Heart right ventricle (tissue), 16 donors: ENCODE measurements at places on chromosomes 11 and 22. TPM values are rescaled to one million over a fixed set of nuclear protein-coding genes. Genes with fewer than 3 reads are reported as not detected.

Gene OR10A2
- not detected for total RNA-seq

Gene OR6T1
- total RNA-seq: not detected

DNA sequence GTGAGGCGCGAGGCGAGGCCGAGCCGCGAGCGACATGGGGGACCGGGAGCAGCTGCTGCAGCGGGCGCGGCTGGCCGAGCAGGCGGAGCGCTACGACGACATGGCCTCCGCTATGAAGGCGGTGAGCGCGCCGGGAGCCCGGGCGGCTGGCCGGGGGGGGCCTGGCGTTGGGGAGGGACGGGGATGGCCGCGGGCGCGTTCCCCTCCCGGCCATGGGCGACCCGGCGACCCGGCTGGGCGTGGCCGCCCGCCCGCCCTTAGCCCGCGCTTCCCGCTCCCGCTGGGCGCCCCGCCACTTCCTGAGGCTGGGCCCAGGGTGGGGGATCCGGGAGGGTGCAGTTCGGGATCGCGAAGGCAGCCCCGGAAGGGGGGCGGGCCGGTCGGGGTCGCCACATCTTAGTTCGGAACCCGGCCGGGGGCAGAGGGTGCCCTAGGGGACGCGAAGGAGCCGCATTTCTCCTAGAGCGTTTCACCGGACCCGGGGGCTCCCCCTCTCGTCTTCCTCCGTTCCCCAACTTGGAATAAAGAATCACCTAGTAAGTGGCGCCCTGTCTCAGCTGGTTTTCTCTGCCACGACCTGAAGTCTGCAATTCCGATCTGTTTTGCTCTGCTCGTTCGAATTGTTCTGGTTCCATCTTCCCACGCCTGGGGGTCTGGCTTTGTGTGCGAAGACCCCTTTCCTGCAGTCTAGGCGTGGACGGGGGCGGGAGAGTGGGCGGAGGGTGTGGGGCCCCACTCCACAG, 536 bp downstream of the YWHAH start:
- DNase-seq: peak; percentile 73

Gene WT1
- total RNA-seq: 4.6 TPM

DNA sequence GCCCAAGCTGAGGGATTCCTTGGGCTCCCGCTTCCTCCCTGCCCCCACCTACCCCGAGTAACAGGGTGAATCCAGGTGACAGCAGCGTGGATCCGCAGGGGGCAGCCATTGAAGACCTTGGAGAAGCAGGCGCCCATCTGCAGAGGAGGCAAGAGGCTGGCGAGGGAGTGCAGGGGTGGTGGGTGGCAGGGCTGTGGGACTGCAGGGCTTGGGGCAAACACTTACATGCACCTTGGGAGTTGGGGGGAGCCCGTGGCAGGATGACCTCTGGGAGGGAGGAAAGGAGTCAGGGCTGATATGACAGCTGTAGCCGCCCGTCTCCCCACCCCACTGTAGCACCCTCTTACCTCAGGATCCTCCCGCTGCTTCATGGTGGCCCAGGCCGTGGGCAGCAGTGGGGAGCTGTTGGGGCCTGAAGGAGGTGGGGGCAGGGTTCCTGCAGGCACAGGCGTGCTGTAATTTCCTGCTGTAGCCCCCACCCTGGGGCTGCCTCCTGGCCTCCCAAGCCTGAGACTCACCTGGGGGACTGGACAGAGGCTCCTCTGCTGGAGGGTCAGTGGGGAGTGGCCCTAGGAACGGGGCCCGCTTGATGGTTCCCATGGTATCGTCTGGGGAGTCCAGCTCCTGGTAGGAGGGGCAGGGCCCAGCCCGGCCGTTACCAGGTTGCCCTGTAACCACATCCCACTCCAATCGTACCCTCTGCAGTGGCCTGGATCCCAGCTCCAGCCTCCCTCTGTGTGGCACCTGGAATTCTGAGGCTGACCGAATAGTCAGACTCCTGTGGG, 6.1 kb downstream of the MAP4K2 start:
- DNase-seq: no peak

GRCh38 chr11:69212798-69213110, 57.0 kb downstream of the SMIM38 start:
- DNase-seq: no peak

Gene C11orf16
- not detected for total RNA-seq

DNA sequence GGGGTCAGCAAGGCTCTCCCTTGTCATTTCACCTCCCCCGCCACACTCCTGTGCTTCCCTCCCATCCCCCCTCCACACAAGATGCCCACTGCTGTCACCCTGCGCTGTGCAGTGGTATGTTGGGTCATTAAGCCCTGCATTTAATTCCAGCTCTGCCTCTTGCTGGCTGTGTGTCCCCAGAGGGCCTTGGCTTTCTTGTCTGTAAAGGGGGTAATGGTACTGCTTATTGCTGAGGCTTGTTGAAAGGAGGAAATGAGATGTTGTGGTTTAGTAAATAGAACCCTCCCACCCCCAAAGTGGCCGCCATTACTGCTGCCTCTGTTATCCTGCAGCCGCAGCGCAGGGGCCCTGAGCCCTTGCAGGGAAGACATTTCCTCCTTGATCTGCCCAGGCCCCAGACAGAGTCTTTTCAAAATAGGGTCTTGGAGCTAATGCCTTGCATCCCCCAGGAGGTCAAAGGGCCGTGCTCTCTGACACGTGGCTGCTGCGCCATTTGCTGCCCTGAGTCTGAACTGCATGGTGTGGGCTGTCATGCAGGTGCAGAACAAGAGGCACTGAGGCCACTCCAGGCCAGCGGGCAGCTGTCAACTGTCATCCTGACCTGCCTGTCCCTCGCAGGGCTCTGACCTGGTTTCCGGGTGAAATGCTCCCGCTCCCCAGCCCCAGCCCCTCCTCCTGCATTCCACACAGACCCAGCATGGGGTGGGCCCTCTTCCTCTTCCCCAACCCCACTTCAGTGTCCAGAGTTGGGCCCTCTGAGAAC, 18.7 kb downstream of the PVALB start:
- no peak for DNase-seq

DNA sequence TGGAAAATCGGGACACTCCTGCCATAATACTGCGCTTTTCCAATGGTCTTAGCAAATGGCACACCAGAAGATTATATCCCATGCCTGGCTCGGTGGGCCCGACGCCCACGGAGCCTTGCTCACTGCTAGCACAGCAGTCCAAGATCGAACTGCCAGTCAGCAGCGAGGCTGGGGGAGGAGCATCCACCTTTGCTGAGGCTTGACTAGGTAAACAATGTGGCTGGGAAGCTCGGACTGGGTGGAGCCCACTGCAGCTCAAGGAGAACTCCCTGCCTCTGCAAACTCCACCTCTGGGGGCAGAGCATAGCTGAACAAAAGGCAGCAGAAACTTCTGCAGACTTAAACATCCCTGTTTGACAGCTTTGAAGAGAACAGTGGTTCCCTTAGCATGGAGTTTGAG, 15.6 kb downstream of the PTH start:
- DNase-seq: no peak

GRCh38 chr11:113643701-113644100, 62.4 kb downstream of the TMPRSS5 start:
- no peak for DNase-seq

- DNase-seq: no peak
Measured at GRCh38 chr11:104256525-104256924, 92.6 kb upstream of the PDGFD start.

Gene NFAM1
- 0.83 TPM for total RNA-seq

Gene UCP3
- 1.4 TPM for total RNA-seq

Gene OR8A1
- not detected for total RNA-seq

Gene GUCY1A2
- 9.7 TPM for total RNA-seq

- DNase-seq: no peak
Measured at GRCh38 chr11:74909385-74909784, 39.5 kb downstream of the XRRA1 start.

Gene OR8D4
- not detected for total RNA-seq

Gene LUZP2
- not detected for total RNA-seq

Gene SPON1
- total RNA-seq: 6.3 TPM

Gene MAJIN
- total RNA-seq: not detected

DNA sequence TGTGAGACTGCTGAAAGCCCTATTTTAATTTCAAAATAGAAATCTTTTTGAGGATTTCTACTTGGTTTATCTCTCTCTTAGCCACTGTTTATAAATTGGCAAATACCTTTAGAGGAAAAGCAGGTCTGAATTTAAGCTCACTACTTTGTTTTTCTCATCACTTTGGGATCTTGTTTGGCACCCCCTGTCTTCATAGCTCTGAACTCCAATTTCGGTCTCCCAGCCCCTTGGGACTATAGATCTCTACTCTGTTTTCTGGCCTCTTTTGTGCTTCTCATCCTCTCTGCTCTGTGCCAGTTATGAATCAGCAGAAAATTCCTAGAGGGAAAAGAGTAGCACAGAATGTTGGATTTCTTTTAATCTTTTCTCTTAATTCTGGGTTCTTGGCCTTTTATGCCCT, 118.3 kb downstream of the CYP2R1 start:
- DNase-seq: no peak

Gene MAPK8IP1
- 7.4 TPM for total RNA-seq

Gene MUC5AC
- not detected for total RNA-seq

DNA sequence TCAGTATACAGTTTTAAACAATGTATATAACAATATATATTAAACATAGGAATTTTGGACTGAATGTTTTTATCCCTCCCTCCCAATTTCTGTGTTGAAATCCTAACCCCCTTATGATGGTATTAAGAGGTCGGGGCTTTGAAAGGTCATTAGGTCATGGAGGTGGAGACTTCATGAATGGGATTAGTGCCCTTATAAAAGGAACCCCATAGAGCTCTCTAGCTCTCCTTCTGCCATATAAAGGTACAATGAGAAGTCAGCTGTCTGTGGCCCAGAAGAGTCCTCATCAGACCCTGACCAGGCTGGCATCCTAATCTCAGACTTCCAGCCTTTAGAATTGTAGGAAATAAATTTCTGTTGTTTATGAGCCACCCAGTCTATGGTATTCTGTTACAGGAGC, 6.5 kb downstream of the NNMT start:
- no peak for DNase-seq

Gene PRG3
- total RNA-seq: not detected

DNA sequence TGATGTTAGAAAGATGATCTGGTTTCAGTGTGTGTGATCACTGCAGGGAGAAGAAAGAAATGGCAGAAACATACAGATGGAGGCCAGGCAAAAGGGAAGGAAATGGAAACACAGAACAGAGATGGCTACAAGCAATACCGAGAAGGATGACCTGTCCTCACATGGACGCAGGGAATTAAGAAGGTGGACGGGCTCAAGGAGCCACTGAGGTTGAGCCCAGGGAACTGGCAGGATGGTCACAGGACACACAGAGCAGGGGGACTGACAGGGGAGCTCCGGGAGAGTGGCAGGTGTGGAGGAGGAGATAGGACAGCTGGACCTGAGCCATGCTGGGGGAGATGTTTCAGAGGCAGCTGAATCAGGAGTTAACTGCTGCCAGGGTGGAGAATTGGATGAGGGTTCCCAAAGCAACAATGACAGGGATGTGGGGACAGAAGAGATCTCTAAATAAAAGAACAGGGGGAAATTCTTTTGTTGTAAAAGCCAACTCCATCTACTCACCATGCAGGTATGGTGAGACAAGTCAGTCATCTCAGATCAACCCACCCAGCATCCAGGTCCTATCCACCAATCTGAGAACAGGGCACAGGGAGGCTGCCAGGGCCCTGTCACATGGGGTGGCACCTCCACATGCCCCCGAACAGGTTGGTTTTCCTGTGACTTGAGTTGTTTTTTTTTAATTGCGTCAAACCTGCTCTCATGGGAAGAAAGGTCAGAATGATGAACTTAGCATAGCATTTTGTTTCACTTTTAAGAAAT, 26.3 kb downstream of the KLHL22 start:
- no peak for DNase-seq

Gene RBMXL2
- total RNA-seq: not detected

Gene UBE2L6
- 16.6 TPM for total RNA-seq

GRCh38 chr11:130125638-130126037, 33.9 kb upstream of the ST14 start:
- no peak for DNase-seq

GRCh38 chr22:26199665-26200064, 30.4 kb downstream of the SEZ6L start:
- DNase-seq: no peak

DNA sequence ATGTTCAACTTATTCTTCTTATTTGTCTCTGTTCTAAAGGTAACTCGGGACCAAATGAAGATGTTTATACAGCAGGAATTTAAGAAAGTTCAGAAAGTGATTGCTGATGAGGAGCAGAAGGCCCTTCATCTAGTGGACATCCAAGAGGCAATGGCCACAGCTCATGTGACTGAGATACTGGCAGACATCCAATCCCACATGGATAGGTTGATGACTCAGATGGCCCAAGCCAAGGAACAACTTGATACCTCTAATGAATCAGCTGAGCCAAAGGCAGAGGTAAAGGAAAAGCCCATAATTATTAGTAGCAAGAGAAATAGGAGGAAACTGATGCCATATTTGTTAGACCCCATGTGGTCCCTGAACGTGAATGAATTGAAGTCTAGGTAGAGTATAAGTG, 63.3 kb downstream of the TRIM44 start:
- DNase-seq: peak; percentile 16

Gene PATE2
- not detected for total RNA-seq

Gene ASRGL1
- 3.2 TPM for total RNA-seq

- DNase-seq: no peak
Measured at GRCh38 chr22:46050916-46051614, 74.1 kb upstream of the WNT7B start.

- DNase-seq: no peak
Measured at GRCh38 chr22:21940521-21940920, 12.1 kb downstream of the PPM1F start.

DNA sequence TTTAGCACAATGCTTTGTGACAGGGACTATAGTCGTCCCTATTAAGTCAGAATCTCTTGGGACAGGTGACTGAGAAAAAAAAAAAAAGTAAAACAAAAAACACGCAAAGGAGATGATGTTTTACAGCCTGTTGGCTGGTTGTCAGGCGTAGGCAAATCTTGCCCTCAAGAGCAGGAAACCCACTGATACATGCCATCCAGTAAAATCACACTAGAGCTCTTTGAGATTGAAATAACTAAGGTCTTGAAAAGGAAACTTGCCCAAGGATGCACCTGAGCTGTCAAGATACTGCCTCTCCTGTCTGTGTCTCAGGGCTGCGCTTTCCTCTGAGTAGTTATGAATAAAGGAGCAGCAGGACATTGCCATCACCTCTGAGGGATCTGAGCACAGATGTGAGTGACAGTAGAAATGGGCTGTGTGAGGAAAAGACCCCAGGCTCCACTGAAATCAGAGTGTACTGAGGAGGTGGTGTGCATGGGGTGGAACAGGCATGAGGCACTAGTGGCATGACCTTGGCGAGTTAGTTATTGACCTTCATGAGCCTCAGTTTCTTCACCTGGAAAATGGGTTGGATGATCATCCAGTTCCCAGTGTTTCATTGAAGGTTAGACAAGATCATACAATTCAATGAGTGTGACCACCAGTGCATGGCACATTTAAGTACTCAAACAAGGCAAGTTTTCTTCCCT, 23.3 kb downstream of the MICAL2 start:
- no peak for DNase-seq
